ENCODE measurements at places on chromosomes 6 and 20. TPM values are rescaled to one million over a fixed set of nuclear protein-coding genes. Genes with fewer than 3 reads are reported as not detected.

DNA sequence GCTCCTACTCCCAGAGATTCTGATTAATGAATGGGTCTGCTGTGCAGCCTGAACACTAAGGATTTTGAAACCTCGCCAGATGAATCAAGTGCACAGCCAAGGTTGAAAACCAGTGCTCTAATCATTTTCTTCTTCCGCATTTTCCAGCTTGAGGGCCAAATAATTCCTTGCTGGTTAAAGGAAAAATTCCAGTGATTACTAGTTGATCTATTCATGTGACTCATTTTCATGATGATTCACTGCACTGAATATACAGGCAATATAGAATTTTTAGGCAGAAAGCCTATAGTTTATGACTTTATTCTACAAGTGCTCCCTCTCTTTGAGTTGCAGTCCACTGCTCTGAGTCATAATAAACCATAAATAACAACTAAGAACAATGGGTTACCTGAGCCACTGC is 80.6 kb upstream of the PROKR2 start:
- peak; percentile 44 for DNase-seq

- DNase-seq, result no peak
Observed at GRCh38 chr20:10946124-10946880, 272.5 kb upstream of the JAG1 start.

Gene ZBTB24
- 9.6 TPM for total RNA-seq

GRCh38 chr6:156727715-156728385 is 49.3 kb upstream of the ARID1B start:
- DNase-seq, result no peak

DNA sequence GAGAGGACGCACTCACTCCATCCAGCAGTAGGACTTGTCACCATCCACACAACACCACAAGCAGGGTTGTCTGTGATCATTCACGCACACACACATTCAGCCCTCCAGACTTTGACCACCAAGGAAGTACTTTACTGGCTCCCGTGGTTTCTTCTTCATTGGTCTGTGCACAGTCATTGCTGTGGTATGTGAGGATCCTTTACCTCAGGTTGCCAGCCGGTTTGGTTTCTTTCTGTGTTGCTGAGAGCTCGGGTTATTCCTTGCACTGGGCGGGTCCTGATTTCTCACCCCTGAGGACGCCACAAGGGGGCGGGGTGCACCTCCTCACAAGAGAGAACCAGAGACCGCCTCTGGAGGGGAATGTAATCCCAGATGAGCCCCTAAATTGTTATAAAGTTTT is 11.2 kb downstream of the SLC35A1 start:
- peak; percentile 89 for DNase-seq

GRCh38 chr20:56506103-56506502 is 18.4 kb upstream of the FAM209A start:
- no peak for DNase-seq

DNA sequence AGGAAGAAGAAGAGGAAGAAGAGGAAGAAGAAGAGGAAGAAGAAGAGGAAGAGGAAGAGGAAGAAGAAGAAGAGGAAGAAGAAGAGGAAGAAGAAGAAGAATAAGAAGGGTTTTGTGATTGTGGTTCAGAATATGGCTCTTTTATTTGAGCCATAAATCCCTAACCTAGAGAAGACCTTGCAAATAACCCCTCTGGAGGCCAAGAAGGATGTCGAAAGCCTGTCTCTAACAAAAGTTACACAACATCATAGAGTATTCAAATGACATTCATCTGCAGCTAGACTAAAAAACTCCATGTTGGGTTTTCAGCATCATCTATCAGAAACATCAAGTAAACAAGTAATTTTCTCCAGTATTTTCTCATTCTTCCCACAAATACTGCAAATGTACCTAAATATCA is 100.9 kb downstream of the RNASET2 start:
- DNase-seq, result no peak

GRCh38 chr6:168858926-168859325 is 394.7 kb downstream of the THBS2 start:
- no peak for DNase-seq

Gene RBBP8NL
- not detected for total RNA-seq

DNA sequence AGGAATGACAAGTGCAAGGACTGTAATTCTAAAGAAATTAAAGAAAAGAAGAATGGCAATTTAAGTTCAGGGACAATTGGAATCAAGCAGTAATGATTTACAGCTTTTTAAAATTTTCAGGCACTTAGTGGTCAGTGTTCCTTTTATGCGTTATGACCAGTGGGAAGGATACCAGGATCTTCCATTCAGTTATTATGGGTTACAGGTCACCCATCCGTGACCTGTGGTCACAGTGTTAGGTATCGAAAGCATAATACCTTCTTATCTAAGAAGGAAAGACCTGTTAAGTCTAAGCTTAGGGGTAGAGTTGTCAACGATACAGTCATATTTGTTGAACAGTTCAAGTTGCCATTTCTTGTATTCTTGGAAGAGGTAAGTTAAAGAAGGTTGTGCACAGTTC is 253.8 kb downstream of the LAMA2 start:
- no peak for DNase-seq

DNA sequence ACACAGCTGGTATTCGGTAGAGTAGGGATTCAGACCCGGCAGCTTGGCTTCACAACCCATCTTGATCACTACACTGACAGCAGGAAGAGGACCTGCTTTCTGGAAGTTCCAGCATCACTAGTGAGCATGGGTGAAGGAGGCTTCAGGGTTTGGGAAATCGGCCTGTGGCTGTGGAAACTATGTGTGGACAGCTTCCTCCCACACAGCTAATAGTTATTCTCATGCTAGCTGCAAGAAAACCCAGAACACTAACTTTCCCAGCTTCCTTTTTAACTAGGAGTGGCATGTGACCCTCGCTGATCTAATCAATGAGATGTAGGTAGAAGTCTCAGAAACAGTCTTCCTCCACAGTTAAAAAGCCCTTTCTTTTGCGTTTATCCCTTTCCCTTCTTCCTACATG is 36.3 kb upstream of the SIRPA start:
- DNase-seq, result no peak

- peak; percentile 87 for DNase-seq
Observed at GRCh38 chr6:112480553-112480952, 133.4 kb downstream of the RFPL4B start.

GRCh38 chr6:51292659-51293058 is 474.0 kb downstream of the TFAP2B start:
- peak; percentile 82 for DNase-seq

DNA sequence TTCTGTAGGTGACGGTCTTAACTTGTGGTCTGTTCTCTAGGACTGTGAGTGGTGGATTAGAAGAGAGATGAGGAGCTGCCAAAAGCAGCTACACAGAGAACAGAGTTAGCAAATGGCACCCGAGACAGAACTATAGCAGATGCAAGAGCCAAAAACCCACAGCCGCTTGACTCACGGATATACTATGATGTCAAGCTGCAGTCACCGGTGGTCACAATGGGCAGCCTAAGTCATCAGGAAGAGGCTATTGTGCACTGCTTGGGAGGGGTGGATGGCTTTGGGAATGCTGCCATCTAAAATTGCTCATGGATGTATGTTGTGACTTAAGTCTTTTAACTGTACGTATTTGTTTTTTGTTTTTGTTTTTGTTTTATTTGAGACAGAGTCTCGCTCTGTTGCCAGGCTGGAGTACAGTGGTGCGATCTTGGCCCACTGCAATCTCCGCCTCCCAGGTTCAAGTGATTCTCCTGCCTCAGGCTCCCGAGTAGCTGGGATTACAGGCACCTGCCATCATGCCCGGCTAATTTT is at the start of gene GTSF1L:
Gene GTSF1L (minus strand): TSS at position 192 of the 528 bp plus-strand sequence. CDS start 308 bp downstream, outside the sequence.
- peak; percentile 84 for DNase-seq

- DNase-seq, result peak; percentile 59
Observed at GRCh38 chr6:73024598-73024997, 200.7 kb downstream of the KHDC1L start.
